Effector CD8-positive, alpha-beta T cell (primary cell): ENCODE measurements at places on chromosomes 2 and 18.
A peak's percentile ranks its signal among the peaks of the same experiment; 100 is the strongest.

DNA sequence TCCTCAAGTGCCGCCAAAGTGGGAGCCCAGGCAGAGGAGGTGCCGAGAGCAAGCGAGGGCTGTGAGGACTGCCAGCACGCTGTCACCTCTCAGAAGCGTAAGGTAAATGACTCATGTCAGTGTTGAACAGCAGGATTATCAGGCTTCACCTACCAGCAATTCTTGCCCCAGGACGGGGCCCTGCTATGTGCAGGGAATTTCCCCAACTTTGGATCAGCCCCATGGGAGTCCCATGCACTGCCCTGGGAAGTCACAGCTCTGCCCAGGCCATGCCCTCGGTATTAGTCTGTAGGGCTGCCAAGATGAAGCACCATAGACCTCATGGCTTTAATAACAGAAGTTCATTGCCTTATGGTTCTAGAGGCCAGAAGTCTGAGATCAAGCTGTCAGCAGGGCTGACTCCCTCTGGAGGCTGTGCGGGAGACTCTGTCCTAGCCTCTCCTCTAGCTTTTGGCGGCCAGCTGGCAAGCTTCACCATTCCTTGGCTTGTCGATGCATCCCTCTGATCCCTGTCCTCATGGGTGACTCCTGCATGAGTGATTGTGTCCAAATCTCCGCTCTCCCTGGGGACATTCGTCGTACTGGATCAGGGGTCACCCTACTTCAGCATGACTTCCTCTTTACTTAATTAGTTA, 55.9 kb downstream of the TRPM8 start:
- DNase-seq = no peak

DNA sequence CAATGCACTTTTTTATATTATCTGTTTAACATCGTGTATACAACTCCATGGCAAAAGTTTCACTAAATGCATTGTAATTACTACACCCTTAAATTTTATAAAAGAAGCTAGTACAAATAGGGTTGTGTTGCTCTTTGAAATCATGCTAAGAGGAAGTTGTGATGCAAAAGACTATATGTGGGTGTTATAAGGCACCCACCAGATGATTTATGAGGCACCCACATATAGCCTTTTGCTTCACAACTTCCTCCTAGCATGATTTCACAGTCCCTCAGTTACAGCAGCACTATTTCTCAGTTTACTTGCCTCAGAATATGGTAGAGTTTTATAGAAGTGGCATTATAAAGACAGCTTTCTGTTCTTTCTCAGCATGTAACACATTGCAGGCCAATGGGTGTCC, 277.3 kb upstream of the DOK6 start:
- no peak for DNase-seq

GRCh38 chr2:45085487-45085886, 76.2 kb upstream of the SIX2 start:
- no peak for DNase-seq

- no peak for DNase-seq
These were observed 23.3 kb downstream of the MRO start for GRCh38 chr18:50796495-50796894.

DNA sequence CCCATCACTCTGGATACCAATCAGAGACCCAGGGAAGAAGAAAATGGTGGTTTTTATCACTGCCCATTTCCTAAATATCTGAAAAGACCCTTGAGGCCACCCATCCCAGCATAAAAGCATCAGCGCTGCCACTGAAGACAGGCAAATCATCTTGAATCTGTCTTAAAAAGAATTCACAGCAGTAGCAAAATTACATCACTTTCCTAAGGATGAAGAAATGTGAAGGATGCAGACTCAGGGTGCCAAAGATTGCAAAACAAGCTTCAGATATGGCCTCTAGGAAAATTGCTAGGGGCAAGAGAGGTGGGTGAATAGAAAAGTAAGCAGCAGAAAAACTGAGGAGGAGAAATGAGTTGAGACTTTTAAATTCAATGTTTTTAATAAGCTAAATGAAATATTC, 70.0 kb downstream of the SLC25A12 start:
- no peak for DNase-seq

GRCh38 chr2:218863021-218863520, 3.5 kb downstream of the WNT6 start:
- DNase-seq = no peak

- DNase-seq = no peak
These were observed 62.8 kb downstream of the SFXN5 start for GRCh38 chr2:73008766-73009135.

DNA sequence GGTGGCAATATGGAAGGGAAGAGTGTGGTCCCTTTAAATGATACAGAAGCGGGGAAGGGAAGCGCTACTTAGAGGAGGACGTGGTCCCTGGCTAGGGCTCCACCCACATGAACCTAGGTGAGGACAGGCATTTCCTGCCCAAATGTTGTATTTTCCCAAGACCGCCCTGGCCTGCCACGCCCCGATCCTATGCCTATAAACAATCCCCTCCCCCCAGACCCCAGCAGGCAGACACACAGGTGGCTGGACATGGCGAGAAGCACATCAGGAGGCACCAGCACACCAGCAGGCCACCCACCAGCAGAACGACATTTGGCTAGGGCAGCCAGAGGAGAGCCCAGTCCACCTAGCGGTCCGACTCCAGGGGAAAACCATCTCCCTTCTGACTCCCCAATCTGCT, 47.2 kb downstream of the METTL8 start:
- no peak for DNase-seq

DNA sequence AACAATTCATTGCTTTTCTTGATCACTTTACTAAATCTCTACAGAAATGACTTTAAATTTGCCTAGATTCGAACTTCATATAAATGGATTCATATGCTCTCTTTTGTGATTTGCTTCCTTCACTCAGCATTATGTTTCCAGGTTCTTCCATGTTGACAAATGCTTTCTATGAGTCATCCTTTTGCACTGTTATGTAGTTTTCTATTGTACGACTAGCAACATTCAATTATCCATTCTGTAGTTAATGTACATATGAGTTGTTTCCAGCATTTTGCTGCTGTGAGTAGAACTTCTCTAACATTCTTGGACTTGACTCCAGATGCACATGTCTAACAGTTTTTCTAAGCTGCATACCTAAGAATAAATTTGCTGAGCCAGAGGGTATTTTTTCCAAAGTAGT, 66.5 kb upstream of the NEUROD1 start:
- DNase-seq = no peak

DNA sequence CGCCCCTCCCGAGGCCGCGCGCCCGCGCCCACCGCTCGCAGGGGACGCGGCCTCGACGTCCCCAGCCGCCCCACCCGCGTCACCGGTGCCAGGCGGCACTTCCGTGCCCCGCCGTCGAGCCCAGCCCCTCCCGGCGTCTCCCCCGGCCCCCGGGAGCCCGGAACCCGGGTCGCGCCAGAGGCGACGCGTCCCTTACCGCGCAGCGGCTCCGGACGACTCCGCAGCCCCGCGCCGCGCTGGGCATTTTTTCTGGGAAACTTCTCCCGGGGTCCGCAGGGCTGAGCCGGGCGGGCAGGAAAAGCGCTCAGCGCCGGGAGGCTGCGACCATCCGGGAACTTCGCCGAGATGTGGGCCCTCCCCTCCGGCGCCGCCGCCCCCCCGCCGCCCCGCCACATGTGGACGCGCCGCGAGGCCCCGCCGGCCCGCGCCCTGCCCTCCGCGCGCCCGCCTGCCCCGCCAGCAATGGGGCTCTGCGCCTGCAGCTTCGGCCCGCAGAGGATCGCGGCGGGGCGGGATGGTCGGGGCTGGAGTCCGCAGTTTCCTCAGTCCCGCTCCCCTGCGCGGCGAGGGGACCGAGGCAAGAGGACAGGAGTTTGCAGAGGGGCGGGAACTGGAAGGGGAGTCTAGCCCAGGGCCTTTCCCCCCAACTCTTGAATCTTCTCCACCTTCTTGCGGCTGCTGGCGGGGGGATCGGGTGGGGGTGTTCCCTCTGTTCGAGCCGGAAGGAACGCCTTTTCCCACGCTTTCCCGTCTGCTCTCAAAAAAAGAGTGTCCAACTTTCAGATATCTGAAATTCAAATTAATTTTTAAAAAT, 81.5 kb downstream of the CHRNA1 start:
- DNase-seq = peak; percentile 48

DNA sequence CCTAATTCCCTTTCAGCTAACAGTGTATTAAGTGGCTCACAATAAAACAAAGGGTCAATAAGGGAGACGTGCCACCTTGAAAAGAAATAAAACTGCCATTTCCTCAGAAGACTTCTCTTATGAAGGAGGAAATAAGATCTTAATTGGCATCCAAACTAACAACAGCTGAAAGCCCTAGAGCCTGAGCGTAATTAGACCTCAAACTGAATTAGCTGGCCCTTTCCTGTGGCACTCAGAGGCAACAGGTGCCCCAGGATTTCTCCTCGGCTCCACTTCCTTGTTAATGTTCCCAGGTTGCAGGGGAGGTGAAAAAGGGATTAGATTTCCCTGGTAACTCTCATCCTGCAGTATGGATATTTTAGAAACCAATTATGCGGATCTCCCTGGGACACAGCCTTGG, 804.3 kb downstream of the DCDC2C start:
- no peak for DNase-seq

DNA sequence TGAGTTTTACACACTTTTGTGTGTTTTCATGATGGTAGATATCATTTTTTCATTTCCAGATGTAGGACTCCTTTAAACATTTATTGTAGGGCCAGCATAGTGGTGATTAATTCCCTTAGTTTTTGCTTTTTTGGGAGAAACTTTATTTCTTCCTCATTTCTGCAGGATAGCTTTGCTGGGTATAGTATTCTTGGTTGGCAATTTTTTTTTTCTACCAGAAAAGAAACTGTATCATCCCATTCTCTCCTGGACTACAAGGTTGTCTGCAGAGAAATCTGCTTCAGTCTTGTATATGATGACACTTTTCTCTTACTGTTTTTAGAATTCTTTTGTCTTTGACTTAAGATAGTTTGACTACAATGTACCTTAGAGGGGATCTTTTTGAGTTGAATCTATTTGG, 37.8 kb upstream of the RHOB start:
- no peak for DNase-seq

GRCh38 chr2:46747297-46747818, 168.2 kb downstream of the MCFD2 start:
- no peak for DNase-seq

GRCh38 chr2:9380702-9381628, 42.4 kb downstream of the ITGB1BP1 start:
- DNase-seq = no peak

DNA sequence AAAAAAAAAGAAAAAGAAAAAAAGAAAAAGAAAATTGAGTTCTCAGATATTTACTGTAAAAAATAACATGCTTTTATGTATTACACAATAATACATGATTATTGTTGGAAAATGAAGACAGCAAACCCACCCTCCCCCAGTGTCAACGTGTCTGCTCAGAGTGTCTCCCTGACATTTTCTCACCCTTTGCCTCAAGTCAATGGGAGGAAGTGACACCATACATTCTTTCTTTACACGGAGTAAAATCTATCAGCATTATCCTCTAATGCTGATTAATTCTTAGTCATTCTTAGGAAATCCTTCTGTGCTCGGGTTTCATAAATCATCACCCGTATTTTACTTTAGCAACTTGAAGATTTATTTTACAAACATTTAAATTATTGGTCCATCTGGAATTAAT, 32.0 kb downstream of the CTAGE1 start:
- DNase-seq = no peak

DNA sequence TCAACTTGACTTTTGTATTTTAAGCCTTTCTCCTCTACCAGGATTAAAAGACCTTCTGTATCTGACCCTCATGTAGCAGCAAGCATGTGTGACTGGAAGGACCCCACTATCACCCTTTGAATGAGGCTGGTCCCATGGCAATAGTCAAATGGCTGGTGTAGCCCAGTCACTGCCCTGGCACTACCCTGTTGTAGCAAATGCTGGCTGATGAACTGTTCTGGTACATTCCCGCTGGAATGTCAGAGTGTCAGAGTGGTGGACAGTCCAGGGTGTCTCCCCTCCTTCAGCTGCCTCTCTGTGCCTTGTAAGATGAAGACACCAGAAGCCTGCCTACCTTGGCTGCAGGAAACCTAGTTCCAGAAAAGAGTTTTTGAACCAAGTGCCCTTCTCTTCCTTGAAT, 115.7 kb downstream of the ACKR3 start:
- DNase-seq = no peak

DNA sequence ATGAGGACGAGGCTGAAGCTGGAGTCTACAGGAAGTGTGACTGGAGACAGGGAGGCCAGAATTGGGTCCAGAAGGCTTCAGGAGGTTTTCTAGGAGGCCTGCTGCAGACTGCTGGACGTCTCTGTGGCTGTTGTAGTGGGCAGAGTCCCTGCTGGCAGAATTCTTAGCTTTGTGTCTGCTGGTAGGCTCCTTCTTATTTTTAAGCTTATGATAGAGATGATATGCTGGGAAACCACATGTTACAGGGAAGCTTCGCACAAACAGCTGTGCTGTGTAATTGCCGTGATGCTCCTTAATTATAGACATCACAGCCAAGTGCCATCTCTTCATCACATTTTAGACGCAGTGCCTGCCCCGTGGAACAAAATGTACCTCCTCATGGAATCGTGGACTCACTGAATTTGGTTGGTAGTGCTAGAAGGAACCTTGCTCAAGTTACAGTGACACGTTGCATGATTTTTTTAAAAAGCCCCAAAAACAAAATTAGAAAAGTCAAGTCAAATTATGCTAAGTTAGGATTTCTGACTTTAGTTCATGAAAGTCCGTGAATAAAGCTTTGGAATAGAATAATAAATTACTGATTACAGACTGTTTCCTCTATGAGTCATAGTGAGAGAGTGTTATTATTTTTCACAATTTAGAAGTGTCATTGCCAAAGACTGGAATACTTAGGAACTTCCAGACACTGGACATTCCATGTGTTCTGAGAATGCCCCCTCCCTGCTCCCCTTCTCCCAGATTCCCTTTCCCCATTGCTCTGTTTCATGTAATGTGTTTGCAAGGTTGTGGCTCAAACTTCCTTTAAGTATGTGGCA, 144.1 kb downstream of the FHOD3 start:
- DNase-seq = no peak

GRCh38 chr2:73239776-73240175, 5.7 kb downstream of the CCT7 start:
- no peak for DNase-seq

- no peak for DNase-seq
These were observed 99.7 kb downstream of the RND3 start for GRCh38 chr2:150387586-150388288.

DNA sequence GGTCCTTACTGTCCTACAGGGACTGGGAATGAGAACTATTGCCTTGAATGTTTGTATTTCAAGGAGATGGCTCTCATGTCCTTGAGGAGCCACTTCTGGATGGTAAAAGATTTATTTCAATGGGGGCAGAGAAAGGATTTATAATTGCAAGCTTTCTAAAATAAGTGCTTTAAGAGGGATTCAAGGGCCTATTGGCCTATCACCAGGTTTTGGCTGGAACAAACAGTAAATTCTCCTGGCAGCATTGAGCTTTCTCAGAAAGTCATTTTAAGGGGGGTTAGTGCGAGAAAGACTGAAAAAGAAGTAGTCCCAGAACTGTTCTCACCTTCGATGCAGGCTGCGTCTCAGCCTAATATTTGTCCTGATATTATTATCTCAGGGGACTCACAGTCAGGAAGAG, 29.8 kb downstream of the DPP10 start:
- no peak for DNase-seq
